ENCODE measurements at places on chromosomes 3 and 15. TPM values are rescaled to one million over a fixed set of nuclear protein-coding genes. Genes with fewer than 3 reads are reported as not detected.

Gene C3orf33
- 0.84 TPM for total RNA-seq

DNA sequence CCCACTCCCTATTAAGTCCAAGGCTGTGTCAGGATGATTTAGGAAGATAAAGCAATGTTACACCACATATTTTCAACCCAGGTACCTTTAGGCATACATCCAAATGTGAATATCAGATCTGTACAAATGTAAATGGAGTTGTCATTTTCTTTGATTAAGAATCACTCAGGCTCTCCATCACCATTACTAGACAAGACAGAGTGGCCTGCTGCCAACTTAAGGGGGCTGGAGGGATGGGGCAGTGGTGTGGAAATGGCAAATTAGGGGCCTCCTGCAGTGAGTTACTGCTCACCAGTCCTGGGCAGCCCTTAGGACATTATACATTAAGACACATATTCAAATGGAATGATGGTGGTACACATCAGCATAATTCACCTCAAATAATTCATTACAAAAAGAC is 211.0 kb downstream of the TNIK start:
- no peak for ATAC-seq

DNA sequence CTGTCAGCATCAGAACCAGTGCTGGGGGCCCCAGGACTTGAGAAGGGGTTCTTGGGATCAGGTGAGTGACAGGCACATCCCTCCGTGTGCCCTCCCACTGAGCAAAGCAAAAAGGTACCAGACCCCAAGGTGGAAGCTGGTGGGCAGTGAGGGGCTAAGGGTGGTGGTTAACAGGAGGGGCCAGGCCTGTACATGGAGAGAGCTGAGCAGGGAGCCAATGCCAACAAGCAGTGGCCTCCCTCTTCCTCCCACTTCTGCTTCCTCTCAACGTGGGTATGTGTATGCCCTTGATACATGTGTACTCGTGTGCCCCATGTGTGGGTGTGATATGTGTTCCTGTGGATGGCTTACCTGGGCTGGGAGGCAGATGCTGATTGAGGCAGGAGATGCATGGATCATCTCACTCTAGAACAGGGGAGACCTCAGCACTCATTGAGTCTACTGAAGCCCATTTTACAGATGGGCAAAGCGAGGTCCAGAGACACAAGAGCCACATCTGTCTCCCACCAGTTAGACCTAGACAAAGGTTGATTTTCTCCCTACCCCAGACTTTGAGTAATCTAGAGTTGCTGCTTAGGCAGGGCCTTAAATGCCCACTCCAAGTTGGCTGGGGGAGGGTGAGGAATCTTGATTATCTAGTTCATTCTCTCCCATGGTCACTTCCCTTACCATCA is 945 bp downstream of the VIPR1 start:
- no peak for ATAC-seq

GRCh38 chr3:31622636-31623288 is 90.0 kb downstream of the STT3B start:
- no peak for ATAC-seq

All from esophagus mucosa (tissue), 1 donor.